ENCODE measurements at places on chromosomes 2 and 18. TPM values are rescaled to one million over a fixed set of nuclear protein-coding genes. Genes with fewer than 3 reads are reported as not detected.

Gene NR4A2
- 0.10 TPM for total RNA-seq

Gene LIPG
- 3.7 TPM for total RNA-seq

Gene FIGN
- 2.2 TPM for total RNA-seq

Gene GAL3ST2
- total RNA-seq: not detected

Gene FTCDNL1
- 4.2 TPM for total RNA-seq

Gene CCDC102B
- 1.3 TPM for total RNA-seq

Gene ZFAND2B
- 57.6 TPM for total RNA-seq

Gene STPG4
- 4.4 TPM for total RNA-seq

Gene TCF7L1
- not detected for total RNA-seq

Gene MC4R
- total RNA-seq: 3.9 TPM
